Stimulated activated memory B cell treated with anti-CD40 and anti-IgM and Interleukin-4, amounts not matched to agents 10 μg/mL and 1 μg/mL and 100 μg/mL, for 72 hours (primary cell): ENCODE measurements at places on chromosomes 12 and 14.

- peak; percentile 83 for ATAC-seq
Measured at GRCh38 chr14:54805445-54806322, 96.9 kb downstream of the GCH1 start.

DNA sequence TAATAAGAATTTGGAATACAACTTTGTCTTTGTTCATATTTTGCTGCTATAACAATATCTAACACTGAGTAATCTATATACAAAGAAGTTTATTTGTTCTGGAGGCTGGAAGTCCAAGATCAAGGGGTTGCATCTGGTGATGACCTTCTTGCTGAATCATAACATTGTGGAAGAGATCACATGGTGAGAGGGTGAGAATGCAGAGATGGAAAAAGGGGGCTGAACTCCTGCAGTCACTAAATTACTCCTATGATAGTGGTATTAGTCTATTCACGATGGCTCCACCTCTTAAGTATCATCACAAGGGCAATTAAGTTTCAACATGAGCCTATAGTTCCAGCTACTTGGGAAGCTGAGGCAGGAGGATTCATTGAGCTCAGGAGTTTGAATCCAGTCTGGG is 4.5 kb upstream of the AKAP6 start:
- no peak for ATAC-seq

DNA sequence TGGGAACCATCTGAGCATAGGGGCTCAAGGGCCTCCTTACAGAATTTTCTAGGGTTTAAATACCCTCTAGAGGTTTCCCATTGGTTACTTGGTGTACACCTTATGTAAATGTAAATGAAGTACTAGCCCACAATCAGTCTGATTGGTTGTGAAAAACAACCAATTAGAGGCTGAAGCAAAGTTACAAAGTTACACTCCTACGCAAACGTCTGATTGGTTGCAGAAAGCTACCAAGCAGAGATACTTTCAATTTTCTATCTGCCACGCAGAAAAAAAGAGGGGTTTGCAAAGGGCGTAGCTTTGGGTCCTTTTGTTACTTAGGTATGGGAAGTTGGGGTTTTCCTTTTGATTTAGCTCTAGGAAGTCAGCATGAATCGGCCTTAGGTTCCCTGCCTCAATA is 1.8 kb upstream of the TMEM19 start:
- no peak for ATAC-seq

DNA sequence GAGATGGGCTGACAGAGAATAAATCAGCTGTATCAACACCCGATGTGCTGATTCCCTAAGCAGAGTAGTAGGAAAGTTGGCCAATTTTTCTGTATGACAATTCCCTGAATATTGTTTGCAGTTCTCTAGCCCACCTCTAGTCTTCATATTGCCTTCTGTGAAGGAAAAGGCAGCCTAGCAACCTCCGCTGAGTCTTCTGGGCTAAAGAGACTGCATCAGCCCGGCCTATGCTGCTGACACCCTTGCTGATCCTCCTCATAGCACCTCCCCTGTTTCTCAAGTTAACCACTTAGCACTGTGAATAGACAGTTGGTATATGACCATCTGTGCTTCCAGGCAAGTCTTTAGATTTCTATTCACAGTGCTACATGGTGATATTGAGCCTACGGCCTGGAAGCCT is 161.1 kb upstream of the EGLN3 start:
- peak; percentile 24 for ATAC-seq

- ATAC-seq: peak; percentile 90
Measured at GRCh38 chr12:110677206-110677911, 11.6 kb downstream of the HVCN1 start.

DNA sequence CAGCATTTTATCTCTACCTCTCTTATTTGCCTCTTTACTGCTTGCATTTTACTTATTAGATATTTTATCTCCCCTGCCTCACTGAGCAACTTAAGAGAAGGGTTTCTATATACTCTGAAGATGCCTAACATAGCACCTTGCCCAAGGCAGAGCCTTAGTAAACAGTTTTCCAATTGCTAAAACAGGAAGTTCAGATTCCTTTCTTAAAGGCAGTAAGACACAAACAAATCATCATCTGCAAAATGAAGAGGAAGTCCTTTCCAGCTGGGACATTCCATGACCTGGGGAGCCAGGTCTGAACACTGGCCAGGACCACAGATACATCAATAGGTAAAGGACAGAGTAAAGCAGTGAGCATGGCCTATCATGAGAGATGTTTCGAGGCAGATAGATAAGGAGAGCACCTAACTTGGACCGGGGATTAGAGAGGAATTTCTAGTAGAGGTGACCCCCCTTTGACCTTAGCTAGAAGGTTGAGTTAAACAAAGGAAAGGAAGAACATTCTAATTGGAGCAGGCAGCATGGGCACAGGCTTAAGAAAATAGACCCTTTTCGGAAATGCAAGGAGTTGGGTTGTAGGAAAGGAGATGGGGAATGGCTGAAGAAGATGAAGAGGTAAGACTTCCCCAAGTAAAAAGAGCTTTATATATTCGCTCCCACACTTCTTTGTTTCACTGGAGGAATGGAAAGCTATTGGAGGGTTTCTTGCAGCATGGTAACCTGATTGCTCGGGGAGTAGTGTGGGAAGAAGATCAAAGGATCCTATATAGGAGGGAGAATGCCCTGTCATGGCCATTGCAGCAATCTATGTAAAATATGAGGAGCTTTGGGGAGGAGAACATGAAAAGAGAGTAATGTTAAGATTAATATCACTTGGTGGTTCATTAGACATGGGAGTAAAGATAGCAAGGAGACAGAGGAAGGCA is 94.8 kb downstream of the PHLDA1 start:
- no peak for ATAC-seq

DNA sequence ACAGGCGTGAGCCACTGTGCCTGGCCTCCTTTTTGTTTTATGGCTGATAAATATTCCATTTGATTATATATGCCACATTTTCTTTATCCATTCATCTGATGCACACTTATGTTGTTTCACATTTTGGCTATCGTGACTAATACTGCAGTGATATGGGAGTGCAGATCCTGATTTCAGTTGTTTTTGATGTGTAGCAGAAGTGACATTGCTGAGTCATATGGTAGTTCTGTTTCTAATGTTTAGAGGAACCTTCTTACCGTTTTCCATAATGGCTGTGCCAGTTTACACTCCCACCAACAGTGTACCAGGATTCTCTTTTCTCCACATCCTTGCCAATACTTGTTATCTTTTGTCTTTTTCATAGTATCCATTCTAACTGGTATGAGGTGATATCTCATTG is 235.9 kb downstream of the ERC1 start:
- ATAC-seq: peak; percentile 67

DNA sequence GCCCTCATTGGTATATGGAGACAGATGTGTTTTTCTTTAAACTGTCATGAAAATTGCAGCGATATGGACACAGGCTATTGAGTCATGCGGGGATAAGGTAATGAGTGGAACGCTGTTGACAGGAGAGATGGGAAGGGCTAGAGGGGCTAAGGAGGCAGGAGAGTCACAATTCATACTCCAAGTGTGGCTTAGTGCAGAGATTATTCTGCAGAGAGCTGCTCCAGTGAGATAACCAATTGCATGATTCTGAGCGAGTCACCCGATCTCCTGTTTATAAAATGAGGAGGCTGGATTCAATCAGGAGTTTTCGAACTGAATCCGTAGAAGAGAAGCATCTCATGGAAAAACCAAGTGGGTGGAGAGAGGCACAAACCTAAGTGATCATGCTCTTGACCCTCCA is 106.4 kb upstream of the PLEKHG7 start:
- no peak for ATAC-seq

DNA sequence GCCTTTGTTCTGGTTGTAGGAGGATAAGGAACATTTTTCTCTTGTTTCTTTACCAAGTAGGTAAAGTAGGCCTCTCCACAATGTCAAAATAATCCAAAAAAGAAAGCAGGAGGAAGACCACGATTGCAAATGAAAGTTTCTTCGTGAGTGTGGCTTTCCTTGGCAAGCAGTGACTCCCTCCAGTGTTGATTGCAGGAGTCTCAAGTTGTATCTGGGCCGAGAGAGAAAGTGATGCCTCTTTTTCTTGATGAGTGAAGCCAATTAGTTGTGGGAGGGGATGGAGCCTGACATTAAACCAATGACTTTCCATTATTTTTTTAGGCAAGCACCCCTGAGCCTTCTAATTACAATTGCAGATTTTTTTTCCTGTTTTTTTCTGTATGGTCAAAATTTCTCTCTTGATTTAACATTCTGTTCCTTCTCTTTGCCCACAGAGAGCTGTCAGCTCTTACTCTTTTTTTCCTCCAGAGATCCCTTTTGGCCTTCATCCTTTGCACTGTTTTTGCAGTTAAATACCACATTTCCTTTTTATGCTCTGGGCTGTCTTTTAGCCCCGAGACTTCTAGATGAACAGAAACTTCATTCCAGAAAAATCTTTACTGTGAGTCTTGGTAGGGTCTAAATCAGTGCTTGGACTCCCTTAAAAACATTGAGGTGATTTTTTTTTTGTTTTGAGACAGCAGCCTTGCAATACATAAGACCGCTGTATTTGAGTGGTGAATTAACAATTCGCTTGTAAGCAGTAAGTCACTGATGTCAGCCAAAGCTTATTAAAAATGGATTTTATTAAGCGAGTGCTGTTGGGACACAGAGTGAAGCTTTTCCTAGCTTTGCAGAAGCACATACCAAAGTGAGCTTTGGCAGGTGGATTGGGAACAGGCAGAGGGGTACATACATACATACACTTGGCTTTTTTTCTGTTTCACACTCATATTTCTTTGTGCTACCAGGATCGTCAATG is 15.8 kb downstream of the FBXW8 start:
- ATAC-seq: no peak

GRCh38 chr12:107545737-107546353 is 139.8 kb upstream of the PWP1 start:
- no peak for ATAC-seq

DNA sequence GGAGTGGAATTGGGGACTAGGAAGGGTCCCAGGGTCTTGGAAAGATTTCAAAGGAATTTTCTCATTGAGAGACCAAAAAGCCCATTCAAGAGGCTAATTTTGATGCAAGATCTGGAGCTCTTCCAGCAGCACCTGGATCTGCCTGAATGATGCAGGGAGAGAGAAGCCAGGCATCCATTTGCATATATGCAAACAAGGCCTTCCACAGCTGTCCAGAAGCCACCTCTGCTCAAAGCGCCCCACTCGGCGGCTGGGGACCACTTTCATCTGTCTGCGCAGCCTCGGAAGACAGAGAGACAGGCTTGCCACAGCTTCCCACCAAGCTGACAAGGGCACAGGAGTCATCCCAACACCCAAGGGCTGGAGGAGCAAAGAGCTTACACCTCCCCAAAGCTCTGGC is 295.6 kb downstream of the DPF3 start:
- peak; percentile 83 for ATAC-seq

DNA sequence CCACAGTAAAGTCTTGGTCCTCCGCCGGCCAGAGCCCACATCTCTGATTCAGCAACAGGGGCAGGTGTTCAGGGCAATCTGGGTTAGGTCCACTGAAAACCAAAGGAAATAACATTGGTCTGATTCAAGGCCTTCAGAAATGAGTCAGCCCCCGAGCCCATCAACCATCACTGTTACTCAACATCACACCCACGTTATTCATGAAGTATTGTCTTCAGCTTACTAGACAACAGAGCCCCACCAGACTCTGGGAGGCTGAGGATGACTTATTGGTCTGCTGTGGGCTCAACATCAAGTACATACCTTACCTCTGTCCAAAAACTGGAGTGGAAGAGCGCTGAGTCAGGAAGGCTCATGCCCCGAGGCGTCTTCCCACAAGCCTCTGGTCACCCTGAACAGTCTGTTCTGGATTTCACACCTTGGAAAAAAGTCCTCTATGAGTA is 97.5 kb downstream of the ZFP36L1 start:
- peak; percentile 91 for ATAC-seq

DNA sequence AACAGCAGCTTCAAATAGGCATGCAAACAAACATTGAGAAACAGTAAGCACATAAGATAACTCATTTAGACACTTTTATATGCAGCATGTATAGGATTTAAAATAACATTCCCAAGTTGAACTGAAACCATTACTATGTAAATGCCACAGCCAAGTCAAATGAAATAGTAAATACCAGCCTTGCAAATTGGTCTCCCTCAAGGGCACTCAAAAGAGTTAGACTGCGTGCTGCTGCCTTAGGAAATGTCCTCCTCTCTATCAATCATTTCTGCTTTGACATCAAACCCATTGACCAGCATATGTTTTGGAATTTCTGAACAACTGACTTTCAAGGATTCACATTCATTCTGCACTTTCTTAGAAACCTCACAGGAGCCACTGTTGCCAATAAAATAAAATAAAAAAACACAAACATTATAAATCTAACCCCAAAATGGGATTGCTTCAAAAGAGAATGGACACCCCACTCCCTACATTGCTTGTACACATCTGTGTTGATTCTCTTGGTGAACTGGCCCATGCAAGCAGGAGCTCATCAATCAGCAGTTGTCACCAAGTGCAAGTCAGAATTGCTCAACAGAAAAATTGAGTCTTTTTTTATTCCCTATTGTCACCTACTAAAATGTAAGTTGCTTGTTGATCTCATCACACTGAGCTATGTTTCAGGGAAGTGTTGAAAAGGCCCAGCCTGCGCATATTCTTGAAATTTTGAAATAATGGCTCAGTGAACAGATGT is 256.2 kb downstream of the DAD1 start:
- ATAC-seq: no peak

GRCh38 chr12:33944703-33945437 is 77.4 kb upstream of the ALG10 start:
- no peak for ATAC-seq

GRCh38 chr14:80136358-80136757 is 74.9 kb downstream of the DIO2 start:
- no peak for ATAC-seq

GRCh38 chr14:21023817-21024584 is 860 bp downstream of the NDRG2 start:
- no peak for ATAC-seq

DNA sequence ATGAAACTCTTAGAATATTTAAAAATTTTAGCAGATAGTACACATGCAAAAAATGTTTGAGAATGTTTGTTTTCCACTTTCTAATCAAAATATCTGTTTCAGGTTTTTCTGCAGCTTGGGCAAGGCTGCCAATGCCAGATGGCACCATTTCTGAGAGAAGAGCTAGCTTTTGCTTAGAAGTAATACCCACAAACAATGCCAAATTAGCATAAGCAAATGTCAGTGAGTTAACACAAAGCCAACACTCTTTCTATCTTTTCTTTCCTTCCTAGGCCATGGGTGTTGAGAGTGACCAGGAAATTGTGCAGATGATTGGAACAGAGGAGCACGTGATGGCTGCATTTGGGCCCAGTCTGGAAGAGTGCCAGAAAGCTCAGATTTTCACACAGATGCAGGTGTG is 35.2 kb downstream of the POLR3B start:
- no peak for ATAC-seq

DNA sequence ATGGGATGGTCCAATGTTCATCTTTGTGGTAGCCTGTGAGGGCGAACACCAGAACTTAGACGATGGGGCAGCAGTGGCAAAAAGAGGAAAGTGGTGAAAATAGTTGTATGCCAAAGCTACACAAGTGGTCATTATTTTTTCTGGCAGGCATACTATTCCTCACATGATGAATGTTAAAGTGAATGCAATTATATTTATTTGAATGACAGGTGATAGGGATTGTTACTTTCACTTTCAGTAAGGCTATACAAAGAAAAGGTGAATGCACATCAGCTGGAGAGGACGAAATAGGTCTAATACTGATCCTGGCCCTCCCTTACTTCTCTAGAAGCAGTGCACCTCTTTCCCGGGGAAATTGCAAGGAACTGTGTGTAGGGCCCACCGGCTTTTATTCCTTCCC is 470.1 kb downstream of the TMTC2 start:
- ATAC-seq: no peak
